Ovary (tissue), 10 donors: ENCODE measurements at places on chromosomes 12 and 14. TPM values are rescaled to one million over a fixed set of nuclear protein-coding genes. Genes with fewer than 3 reads are reported as not detected.

Gene KRT79
- not detected for total RNA-seq

GRCh38 chr12:122515275-122515674 is 11.5 kb downstream of the RSRC2 start:
- no peaks in the 10 kb centered on the region for H3K36me3 ChIP-seq
- H3K4me1 ChIP-seq, result peaks cover 2% of the 10 kb centered on the region
- no peak overlapping the region for H3K4me3 ChIP-seq
- no peak overlapping the region for H3K27ac ChIP-seq
- H3K27me3 ChIP-seq, result no peaks in the 10 kb centered on the region

DNA sequence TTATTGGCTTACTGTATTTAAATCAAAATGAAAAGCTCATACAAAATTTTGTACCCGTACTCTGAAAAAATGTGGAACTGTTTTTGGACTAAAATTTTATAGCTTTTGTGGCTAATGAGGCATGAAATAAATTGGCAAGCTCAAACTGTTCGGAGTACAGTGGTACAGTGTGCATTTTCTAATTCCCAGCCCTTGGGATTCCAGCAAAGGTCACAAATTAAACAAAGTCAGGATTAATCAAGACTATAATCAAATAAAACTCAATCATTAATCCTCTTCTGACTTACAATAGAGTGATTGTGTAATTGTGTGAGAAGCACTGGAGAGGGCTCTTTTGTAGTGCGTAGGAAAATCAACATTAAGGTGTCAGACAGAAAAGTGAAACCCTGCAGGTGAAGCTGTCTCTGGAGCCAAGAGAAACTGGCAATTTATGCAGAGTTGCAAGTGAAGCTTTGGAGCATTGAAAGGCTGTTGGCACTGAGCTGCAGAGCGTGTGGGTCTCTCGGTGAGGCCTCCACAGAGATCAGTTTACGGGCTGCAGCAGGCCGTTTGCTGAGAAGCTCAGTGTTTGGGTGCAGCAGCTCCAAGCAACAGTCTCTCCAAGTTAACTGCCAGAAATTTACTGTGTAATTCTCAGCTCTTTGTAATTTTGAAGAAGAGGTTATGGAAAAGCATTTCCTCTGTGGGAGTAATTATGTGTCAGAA is 275.9 kb downstream of the FBXL14 start:
- H3K4me3 ChIP-seq, result no peak overlapping the region
- no peaks in the 10 kb centered on the region for H3K4me1 ChIP-seq

DNA sequence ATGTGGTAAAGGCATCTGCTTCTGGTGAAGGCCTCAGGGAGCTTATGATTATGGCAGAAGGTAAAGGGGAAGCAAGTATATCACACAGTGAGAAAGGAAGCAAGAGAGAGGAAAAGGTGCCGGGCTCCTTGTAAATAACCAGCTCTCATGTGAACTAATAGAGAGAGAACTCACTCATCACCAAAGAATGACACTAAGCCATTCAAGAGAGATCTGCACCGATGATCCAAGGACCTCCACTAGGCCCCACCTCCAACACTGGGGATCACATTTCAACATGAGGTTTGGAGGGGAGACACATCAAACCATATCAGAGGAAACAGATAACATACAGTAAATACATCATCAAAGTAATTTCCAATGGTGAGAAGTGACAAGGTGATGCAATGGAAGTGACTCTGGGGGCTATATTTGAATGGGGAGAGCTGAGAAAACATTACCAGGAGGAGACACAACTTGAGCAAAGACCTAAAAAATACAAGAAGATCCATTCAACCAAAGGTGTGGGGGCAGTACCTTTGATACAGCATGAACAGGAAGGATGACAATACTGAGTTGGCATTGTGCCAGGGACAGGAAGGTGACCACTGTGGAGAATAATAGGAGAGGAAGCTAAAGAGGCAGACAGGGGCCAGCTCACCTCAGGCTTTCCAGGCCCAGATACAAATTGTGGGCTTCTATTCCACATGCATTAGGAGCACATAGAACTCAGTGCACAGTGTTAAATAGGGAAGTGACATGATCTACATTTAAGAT is 134.4 kb upstream of the GRIP1 start:
- no peaks in the 10 kb centered on the region for H3K4me1 ChIP-seq
- DNase-seq, result no peak
- H3K4me3 ChIP-seq, result no peak overlapping the region
- no peaks in the 10 kb centered on the region for H3K36me3 ChIP-seq
- H3K27ac ChIP-seq, result no peak overlapping the region
